ENCODE measurements at places on chromosomes 6 and 20.
A peak's percentile ranks its signal among the peaks of the same experiment; 100 is the strongest.

DNA sequence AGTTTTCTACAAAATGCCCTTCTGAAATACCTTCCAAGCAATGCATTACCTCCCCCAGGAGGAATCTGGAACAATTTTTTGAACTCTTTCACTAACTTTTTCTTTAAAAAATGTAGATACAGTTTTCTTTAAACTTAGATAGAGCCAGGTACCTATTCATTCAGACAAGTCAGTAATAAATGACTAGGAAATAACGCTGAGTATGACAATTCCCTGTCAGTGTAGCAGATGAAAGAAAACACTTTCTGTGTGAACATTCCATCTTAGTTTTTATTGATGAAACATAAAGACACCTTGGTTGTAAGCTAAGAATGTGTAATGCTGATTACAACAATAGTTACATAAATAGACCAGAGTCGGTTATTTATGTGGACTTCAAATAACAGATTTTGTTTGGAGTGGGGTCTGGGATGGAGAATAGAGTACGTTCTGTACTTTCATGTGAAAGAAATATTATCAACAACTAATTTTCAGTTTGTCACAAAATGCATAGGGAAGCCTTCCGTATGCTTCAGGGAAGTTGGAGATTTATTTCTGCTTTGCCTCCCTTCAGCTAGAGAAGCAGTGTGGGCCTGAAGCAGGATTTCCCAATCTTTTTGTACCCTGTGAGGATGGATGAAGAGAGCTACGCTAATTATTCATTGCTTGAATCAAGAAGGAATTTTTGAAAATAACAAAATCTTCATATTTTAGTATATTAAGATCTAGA lies 19.2 kb upstream of the QKI start:
- no peak for DNase-seq

GRCh38 chr6:159194421-159194820 lies 25.2 kb downstream of the FNDC1 start:
- DNase-seq: no peak

GRCh38 chr6:112249489-112249888 lies 4.9 kb downstream of the LAMA4 start:
- peak; percentile 76 for DNase-seq

GRCh38 chr6:3778701-3779573 lies 27.4 kb upstream of the PXDC1 start:
- DNase-seq: no peak

- no peak for DNase-seq
These were observed 459.5 kb downstream of the LMBRD1 start for GRCh38 chr6:69337311-69337710.

DNA sequence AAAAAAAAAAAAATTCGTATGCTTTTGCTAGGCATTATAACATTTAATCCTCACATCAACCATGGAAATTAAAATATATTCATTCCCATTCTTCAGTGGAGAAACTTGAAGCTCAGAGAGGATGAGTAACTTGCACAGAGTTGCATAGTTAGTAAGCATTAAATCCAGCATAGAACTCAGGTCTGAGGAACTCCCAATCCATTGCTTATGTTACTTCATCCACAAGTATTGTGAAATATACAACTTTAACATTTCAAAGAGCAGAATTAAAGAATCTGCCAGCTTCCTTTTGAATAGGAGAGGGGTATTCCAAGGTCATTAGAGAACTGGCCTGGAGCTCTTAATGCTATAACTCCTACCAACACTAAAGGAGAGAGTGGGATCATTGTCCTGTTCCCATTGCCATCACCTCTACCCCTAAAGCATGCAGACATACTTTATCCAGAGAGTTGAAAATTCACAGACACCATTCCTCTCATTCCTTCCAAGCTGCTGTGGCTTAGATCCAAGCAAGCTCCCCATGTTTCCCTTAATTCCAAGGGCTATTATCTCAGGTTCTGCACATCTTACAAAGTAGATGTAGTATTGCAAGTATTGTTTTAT lies 91.9 kb downstream of the FLRT3 start:
- no peak for DNase-seq

- no peak for DNase-seq
These were observed 127.0 kb downstream of the MCHR2 start for GRCh38 chr6:99867026-99867425.

DNA sequence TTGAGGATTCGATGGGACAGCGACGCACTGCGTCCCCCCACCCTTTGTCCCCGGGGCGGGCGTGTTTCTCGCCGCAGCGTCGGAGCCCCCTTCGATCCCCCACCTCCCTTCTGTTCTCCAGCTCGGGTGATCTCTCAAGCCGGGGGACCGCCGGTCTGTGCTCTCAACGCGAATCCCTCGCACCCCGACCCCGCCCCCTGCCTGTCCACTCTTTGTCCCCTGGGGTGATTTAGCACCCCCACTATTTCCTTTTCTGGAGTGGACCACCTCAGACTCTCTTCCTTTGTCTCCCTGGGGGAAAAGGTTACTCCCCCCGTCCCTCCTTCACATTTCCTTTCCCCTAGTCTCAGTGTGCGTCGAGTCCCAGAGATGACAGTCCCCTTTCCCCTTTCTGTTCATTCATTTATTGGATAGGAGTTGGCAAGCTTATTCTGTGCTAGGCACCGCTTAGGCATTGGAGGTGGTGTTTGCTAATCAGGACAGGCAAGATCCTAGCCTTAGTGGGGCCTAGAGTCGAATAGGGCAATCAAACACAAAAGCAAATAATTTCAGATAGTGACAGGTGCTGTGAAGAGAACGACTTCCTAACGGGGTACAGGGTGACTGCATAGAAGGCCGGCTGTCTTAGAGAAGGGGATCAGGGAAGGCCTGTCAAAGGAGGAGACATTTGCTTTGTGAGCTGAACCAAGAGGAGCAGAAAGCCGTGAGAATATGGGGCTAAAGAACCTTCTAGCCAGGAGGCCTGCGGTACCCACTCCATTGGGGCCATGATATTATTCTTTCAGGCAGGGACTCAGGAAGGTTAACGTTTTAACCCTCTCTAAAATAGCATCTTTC lies 741 bp downstream of the PTPN1 start:
- no peak for DNase-seq
